CD4-positive, alpha-beta T cell (primary cell): ENCODE measurements at places on chromosomes 1 and 21. TPM values are rescaled to one million over a fixed set of nuclear protein-coding genes. Genes with fewer than 3 reads are reported as not detected.

GRCh38 chr1:237528545-237528944 lies 362.2 kb downstream of the ZP4 start:
- DNase-seq: no peak

DNA sequence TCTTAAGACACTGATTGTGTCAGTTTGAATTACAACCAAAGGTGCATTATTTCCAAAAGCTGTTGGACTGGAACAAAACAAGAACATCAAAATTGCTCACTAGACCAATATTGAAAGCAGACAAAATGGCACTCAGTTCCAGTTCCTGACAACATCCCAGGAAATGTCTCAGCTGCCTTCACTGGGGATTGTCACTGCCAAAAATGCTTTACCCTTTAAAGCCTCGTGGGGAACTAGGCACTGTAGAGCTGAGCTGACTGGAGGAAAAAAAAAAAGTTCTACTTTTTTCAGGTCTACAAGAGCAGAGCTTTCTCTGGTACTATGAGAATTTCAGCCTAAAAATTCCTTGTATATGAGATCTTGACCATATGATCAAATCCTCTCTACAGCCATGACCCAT lies 21.9 kb downstream of the GPR52 start:
- DNase-seq: no peak

GRCh38 chr1:233647073-233647472 lies 33.2 kb downstream of the KCNK1 start:
- no peak for DNase-seq

GRCh38 chr1:29630756-29631155 lies 394.4 kb downstream of the PTPRU start:
- no peak for DNase-seq

DNA sequence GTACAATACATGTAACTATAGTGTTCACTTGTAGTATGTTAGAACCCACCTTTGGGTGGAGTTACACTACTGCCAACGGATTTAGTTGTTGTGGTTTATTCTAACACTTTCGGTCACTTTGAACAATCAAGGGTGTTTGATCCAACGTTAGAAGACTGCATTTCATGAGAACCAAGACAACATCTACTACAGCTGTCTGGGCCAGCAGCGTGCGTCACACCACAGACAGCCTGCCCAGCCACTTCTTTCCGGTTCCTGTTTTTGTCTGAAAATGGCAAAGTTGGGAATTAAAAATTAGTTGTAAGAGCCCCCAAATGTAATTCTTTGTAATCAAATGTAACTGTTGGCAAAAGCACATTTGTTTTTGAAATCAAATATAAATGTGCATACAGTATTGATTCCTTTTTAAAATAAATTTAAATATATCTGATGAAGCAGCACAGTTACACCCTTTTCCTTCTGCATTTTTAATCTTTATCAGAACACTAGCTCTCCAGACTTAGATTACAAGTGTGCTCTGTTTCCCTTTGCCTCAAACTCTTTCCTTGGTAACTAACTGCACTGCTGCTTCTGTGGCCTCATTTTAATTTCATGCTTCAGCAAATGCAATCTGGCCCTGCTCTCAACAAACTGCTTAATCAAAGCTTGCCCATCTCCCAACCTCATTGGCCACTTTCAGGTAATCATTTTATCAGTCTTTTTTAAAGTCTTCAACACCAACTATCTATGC lies 86.6 kb upstream of the DPH5 start:
- DNase-seq: peak; percentile 79

DNA sequence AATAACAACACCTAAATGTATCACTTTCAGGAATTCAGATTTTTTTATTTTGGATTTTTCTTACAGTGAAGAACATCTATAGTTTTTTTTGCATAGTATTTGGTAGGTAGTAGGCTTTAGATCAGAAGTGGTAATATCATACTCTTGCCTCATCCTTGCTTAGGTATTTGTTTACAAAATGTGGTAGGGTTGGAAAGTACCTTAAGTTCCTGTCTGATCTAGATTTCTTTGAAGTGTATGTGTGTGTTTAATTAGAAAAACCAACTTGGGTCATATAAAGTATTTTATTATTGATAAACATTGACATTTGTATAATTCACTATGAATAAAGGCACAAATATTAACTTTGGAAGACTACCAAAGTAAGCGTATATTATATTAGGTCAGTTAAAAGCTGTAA lies 85.3 kb upstream of the GPR88 start:
- DNase-seq: no peak

DNA sequence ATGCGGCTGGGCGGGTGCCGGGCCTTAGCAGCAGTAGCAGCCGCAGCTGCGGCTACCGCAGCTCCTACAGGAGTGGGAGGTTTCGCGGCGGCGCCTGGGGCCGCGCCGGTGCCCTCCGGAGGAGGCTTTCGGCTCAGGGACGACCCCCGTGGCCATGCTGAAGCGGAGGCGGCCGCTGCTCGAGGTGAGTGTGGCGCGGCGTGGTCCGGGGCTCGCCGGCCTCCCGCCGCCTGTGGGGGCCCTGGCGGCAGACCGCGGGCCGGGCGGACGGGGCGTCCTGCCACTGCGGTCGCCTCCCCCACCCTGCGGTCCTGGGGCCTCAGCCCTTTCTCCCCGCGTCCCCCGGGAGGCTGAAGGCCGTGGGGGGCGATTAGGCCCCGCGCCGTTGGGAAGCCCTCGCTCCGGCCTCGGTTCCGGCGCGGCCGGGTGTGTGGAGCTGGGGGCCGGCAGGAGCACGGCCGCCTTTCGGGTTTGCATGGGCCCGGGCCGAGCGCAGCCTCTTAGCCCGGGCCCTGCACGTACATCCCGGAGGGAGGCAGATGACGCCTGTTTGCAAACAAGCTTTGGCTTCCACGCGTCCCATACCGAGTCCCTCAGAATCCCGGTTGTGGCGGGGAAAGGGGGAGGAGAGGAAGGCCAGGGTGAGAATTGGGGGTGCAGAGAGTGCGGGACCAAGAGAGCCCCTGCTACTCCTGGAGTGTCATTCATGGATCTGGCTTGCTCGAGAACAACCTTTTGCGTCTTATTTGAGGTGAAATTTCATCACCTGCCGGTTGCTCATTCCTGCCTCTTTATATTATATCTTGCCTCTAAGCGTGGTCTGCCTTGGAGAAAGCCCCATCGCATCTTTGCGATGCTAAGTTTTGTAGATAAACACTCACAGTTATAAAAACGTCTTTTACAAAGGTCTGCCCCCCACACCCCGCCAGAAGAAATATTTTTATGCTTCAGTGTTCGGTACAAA lies 613 bp downstream of the ZFYVE9 start:
- peak; percentile 2 for DNase-seq

DNA sequence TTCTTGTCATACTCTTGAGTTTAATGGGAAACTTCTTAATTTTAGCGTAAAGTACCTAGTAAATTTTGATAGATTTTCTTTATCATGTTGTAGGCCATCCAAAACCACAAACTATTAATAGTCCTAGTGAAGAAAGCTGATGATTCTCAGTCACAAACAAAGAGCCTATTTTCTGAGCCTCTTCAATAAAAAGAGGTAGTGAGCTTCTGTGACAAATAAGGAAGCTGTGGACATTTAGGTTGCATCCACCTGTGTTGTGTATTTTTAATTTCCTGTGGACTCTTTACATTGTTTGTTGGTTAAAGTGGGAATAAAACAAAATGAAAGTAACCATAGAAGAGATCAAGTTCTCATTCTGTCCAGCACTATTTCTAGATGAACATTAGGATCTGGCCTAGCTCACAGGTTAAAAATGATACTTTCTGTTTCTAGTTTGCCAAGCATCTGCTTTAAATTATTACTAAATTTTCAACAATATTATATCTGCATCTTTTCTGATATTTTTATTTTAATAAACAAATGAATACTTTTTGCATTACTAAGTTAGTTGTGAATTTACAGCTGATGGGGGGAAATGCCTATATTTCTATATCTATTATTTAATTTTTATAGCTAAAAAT lies 702.2 kb upstream of the ADGRL4 start:
- DNase-seq: no peak

DNA sequence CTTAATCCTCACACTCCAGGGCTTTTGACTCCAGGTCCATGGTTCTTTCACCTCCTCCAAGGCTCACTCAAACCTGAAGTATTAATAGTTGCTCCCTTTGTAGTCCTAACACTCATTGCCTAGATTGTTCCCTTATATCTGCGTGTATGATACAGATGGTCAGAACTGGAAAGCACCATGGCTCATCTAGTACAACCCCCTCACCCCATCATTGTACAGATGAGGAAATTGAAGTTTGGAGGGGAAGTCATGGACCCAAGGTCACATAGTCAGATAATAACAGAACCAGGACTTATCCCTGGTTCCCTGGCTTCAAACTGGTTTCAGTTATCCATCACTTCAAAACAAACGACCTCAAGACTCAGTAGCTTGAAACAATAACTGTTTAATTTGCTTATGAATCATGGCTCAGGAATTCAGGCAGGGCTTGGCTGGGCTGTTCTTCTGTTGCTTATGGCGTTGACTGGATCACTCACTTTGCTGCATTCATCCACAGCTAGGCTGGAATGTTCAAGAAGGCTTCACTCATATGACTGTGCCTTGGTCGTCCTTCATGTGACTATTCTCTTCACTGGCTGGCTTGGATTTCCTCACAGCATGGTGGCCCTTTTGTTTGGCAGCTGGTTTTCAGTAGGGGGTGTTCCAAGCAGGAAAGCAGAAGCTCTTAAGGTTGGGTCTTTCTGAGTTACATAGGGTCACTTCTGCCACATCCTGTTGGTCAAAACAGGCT lies 5.0 kb downstream of the NOS1AP start:
- DNase-seq: no peak

GRCh38 chr1:103108376-103109150 lies at the start of gene COL11A1:
TSS of gene COL11A1 (minus strand) at chr1:103108522. CDS start at chr1:103108178, 344 bp downstream.
- no peak for DNase-seq

- DNase-seq: no peak
Measured at GRCh38 chr1:196858811-196859210, 29.0 kb upstream of the CFHR4 start.

GRCh38 chr21:34944015-34944755 lies 104.9 kb downstream of the RUNX1 start:
- no peak for DNase-seq

GRCh38 chr1:41804176-41804575 lies 114.5 kb downstream of the HIVEP3 start:
- no peak for DNase-seq

- no peak for DNase-seq
Measured at GRCh38 chr1:21801100-21801499, 11.0 kb upstream of the LDLRAD2 start.

DNA sequence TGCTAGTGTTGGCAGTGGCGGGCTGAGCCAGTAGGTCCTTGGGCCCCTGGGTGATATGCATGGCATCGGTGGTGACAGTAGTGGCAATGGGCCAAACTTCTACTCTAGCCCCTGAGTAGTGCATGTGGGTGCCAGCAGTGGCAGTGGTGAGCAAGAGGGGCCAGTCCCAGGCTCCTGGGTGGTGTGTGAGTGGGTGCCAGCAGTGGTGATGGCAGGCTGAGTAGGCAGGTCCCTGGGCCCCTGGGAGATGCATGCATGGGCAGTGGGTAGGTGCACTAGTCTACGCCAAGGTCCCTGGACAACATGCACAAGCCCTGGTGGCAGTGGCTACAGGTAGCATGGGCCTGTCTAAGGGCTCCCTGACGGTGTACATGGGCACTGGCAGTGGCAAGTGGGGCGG lies 24.6 kb upstream of the TTC22 start:
- DNase-seq: no peak

- DNase-seq: no peak
Measured at GRCh38 chr1:49052102-49052501, 275.4 kb upstream of the BEND5 start.

- no peak for DNase-seq
Measured at GRCh38 chr1:243394066-243394465, 138.2 kb downstream of the SDCCAG8 start.

GRCh38 chr1:46862348-46862747 lies 63.5 kb downstream of the CYP4B1 start:
- no peak for DNase-seq

DNA sequence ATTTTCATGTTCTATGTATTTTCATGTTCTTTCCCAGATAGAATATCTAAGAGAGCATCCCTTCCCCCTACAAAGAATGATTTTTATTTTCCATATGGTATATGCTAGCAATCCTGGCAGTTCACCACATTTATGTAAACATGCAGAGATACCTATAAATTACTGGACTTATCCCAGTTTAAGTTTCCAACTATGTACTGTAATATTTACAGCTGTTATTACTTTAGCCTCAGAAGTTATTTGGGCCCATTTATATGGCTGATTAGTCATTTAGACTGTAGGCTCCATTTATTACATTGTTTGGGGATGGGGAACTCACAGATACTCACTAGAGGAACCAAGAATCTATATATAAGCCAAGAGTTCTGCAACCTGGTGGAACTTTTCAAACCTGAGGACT lies 84.8 kb upstream of the WARS2 start:
- no peak for DNase-seq

TMEM200B gene
- not detected for total RNA-seq

CFHR1 gene
- total RNA-seq: not detected

SLC26A9 gene
- not detected for total RNA-seq

GSTM5 gene
- total RNA-seq: 0.36 TPM

KCNQ4 gene
- total RNA-seq: 0.25 TPM

TFAP2E gene
- total RNA-seq: 3.8 TPM

KLHDC7A gene
- total RNA-seq: not detected

ZNF436 gene
- total RNA-seq: 3.7 TPM

BACE2 gene
- not detected for total RNA-seq
